GM04503 (cell line): ENCODE measurements at places on chromosomes 6 and 20.

- DNase-seq: no peak
Measured at GRCh38 chr20:18956890-18957289, 143.3 kb downstream of the SCP2D1 start.

DNA sequence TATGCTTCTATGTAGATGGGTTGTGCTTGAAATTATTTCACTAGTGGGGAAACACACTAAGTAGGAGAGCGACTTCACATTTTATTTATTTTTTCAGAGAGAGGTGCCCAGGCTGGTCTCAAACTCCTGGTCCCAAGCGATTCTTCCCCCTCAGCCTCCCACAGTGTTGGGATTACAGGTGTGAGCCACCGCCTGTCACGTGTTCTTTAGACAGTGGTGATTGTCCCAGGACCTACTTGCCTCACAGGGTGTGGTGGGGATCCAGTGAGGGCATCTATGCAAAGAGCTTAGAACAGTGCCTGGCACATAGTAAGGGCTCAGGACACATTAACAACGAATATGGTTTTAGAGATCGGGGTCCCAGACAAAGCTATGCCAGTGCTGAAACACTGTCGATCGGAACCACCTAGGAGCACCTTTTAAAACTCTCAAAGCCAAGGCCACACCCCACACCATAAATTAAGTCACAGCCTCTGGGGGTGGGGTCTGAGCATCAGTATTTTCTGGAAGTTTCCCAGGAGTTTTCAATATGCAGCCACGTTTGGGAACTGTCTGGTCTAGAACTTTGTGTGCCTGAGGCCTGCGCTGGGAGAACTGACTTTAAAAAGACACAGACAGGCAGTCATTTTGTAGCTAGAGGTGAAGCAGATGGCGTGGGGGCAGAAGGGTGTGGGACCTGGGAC is 4.8 kb upstream of the BCAS4 start:
- no peak for DNase-seq

GRCh38 chr6:6788394-6789032 is 200.0 kb downstream of the LY86 start:
- DNase-seq: no peak

GRCh38 chr6:105136431-105137350 is 43.1 kb downstream of the POPDC3 start:
- peak; percentile 11 for DNase-seq

- DNase-seq: no peak
Measured at GRCh38 chr20:22789676-22790075, 205.3 kb upstream of the FOXA2 start.

DNA sequence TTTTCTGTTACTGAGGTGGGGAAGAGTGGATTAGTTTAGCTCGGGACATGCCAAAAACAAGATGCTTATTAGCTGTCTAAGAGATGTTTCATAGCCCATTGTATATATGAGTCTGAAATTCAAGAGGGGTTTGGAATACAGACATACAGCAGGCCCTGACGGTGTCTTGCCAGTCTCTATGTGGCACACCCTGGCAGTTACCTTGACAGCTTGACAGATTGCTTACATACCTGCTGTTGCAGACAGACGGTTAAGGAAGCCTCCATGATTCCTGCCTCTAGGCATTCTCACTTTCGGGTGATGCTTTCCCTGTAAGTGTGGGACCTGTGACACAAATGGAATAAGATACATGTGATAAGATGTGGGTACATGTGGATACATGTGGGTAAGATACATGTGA is 95.0 kb downstream of the QRSL1 start:
- DNase-seq: no peak

- DNase-seq: peak; percentile 8
Measured at GRCh38 chr6:90938122-90938521, 351.2 kb upstream of the MAP3K7 start.

DNA sequence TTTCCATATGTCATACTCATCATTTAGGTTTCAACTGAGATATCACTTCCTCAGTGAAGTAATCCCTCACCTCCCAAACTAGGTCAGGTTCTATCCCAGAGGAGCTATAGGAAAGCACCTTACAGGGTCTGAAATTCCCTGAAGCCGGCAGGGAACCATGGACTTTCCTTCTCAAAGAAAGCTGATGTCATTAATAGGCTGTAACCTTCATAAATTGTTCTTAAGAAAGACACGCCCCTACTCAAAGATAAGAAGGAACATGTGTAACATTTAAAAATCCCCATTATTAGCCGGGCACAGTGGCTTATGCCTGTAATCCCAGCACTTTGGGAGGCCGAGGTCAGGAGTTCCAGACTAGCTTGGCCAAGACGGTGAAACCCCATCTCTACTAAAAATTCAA is 50.0 kb upstream of the RNGTT start:
- no peak for DNase-seq

DNA sequence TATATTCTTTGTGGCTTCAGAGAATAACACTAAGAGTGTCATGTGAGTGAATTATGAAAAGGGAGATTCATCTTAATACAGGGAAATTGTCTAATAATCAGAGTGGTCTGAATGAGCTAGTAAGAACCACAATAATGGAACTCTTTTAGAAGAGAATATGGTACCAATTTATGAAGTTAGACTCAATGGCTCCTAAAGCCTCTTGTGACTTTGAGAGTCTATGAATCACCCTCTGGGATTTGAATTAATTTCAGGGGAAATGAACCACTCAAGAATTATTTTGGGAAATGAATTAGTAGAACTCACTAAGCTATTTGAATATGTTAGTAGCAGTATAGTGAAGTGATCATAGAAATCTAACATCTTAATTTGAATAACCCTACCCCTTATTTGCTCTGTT is 14.3 kb downstream of the PCMT1 start:
- DNase-seq: no peak

- DNase-seq: no peak
Measured at GRCh38 chr6:107800564-107801164, 23.4 kb downstream of the SCML4 start.

DNA sequence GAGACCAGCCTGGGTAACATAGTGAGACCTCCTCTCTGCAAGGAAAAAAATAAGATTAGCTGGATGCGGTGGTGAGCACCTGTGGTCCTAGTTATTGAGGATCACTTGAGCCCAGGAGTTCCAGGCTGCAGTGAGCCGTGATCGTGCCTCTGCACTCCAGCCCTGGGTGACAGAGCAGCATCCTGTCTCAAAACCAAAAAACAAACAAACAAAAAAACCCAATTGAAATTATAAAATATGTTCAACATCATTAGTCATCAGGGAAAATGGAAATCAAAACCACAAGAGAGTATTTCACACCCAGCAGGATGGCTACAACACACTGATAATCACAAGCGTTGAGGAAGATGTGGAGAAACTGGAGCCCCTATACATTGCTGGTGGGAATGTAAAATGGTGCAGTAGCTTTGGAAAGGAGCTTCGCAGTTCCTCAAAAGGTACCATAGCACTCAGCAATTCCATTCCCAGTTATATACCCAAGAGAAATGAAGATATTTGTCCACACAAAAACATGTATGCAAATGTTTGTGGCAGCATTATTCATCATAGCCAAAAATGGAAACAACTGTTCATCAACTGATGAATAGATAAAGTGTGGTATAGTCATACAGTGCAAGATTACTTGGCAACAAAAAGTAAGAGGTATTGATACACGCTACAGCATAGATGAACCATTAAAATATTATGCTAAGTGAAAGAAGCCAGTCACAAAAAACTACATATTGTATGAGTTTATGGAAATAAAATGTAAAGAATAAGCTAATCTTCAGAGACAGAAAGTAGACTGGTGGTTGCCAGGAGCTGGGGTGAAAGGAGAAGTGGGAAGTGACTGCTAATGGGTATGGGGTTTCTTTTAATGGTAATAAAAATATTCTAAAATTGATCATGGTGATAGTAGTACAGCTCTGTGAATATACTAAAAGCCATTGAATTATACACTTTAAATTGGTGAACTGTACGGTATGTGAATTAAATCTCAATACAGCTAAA is 38.7 kb upstream of the RIPOR2 start:
- no peak for DNase-seq
